Astrocyte of the spinal cord (primary cell): ENCODE measurements at places on chromosomes 4 and X.

DNA sequence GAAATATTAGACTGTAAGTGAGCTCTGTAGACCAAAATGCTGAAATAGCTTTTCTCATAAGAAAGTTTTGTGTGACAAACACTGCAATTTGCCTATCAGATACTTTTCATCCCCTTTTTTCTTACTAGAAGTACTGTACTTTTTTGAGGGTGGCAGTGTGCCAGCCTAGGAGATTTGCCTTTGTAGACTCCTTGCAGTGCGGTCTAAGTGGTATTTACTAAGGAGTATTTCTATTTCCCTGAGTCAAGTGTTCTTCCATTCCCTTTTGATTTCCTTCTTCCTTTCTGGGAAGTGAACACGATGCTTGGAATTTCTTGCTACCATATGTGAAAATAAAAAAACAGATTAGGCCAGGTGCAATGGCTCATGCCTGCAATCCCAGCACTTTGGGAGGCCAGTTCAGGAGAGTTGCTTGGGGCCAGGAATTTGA, 34.6 kb downstream of the PDLIM5 start:
- peak; percentile 64 for DNase-seq

- no peak for DNase-seq
These were observed 60.3 kb upstream of the DDX3X start for GRCh38 chrX:41273638-41274037.

DNA sequence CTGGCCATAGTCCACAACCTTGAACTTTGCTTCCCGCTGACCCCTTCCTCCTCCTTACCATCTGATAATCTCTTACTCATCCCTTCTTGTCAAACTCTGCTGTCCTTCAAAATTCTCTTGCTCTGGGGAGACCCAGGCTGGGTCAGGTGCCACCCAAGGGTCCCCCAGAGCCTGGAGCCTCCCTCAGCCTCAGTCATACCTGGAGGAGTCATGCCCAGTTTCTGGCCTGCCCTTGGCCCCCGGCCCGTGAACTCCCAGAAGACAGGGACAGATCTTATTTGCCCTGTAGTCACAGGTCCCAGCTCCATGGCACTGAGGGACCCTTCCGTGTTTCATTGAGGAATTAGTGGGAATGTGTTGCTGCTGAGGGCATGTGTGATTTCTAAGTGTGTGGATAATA, 4.7 kb upstream of the GPR78 start:
- no peak for DNase-seq

- DNase-seq: no peak
These were observed 276.6 kb downstream of the ANK2 start for GRCh38 chr4:113325876-113326615.

DNA sequence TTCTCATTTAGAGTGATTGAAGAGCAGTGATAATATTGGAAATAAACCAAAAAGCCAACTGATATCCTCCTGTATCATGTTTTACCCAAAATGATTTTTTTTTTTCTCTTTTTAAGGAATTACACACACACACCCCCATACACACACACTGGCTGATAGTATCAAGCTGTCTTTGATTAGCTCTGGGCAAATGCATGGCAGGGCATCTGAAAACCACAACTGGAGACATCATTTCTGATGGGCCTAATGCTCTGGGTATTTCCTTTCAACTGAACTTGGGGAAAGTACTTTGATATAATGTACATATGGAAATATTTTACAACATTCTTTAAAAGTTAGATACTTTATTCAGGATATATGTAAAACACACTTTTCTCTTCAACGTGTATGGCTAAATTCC, 14.2 kb upstream of the OSTC start:
- DNase-seq: no peak

- DNase-seq: no peak
These were observed 175.8 kb upstream of the GALNT7 start for GRCh38 chr4:172992648-172993378.
